ENCODE measurements at places on chromosomes 7 and 10.

DNA sequence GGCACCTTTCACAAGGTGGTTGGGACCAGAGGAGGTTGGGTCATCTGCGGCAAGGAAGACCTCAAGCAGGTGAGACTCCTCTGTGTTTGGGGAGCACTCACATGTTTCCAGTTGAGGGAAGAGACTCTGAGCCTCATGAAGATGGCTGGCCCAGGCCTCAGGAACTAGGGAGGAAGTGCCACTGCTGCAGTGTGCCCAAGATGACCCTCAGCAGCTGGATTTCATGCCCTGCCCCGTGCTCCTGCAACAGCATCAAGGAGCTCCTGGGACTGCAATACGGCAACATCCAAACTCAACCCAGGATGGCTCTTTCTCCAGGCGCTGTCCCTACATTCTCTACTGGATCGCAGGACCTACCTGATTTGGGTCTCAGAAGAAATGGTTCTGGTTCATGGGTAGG, 73.8 kb downstream of the GOLGA7B start:
- no peak for DNase-seq

GRCh38 chr10:62858364-62858763, 42.2 kb upstream of the EGR2 start:
- DNase-seq = no peak

DNA sequence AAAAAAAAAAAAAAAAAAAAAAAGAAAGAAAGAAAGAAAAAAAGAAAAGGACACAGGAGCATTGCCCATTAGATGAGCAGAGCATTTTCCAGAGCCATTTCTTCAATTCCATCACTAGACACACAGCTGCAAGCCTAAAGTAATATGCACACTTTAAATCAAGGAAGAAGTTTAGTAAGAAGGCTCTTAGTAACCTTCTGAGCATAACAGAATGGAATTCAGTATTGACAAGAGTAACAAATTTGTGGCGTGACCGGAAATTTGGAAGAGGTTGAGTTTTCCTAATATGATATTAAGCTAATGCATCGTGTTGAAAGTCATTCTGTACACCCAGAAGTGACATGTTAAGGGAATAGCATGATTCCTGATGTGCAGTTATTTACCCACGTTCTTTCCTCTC, 35.3 kb downstream of the SMURF1 start:
- DNase-seq = no peak

GRCh38 chr10:109770663-109771062, 152.6 kb downstream of the XPNPEP1 start:
- no peak for DNase-seq

- DNase-seq = no peak
Observed at GRCh38 chr10:32148864-32149251, 92.6 kb upstream of the KIF5B start.

DNA sequence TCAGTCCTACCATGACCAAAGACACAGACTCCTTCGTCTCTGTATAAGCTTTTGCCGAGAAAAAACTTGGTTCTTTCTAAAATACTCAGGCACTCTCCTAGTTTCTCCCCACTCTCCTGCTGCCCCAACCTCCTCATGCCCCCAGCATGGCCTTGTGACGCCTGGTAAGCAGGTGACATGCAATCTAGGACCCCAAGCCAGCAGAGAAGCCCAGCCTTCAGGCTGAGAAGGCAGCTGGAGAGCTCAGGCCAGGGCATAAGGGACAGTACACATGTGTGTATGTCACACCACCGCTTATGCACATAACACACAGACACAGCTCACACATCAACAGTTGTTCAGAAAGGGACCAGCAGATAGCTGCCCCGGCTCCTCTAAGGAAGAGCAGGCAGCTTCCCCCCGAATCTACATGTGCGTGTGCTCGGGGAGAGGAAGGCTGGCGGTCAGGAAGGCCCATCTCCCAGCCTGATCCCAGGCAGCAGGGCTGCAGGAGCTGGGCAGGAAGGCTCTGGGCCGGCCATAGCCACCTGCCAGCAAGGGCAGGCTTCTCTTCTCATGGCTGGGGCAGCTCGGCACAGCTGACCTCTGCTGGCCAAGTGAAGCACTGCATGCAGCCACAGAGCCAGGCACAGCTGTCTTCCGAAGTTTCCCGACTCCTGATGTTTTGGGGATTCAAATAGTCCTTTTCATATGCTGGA, 8.5 kb downstream of the DDX56 start:
- no peak for DNase-seq
